Activated CD4-positive, alpha-beta T cell treated with anti-CD3 and anti-CD28 coated beads, Interleukin-2, amount 10 ng/mL, durations not matched to agents 24 days and 14 days (primary cell): ENCODE measurements at places on chromosomes 1 and 21. TPM values are rescaled to one million over a fixed set of nuclear protein-coding genes. Genes with fewer than 3 reads are reported as not detected.

DNA sequence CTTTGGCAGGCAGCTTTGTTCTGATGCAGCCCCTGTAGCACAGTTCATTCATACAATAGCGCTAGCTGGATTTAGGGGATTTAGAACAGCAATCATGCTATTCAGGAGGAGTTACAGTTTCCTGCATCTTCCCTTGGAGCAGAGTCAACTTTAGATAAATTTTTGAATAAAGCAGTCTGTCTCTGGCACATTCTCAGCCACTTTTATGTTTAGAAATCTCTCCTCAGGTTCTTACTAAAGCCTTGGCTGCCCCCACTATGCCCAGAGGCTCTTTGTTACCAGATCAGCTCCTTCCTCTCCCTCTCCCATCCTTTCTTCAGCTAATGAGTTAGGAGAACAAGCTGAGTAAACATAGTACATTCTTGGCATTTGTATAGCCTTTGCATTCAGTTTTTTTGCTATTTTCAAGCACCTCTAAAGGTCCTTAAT is 17.0 kb upstream of the PIGC start:
- no peak for DNase-seq

DNA sequence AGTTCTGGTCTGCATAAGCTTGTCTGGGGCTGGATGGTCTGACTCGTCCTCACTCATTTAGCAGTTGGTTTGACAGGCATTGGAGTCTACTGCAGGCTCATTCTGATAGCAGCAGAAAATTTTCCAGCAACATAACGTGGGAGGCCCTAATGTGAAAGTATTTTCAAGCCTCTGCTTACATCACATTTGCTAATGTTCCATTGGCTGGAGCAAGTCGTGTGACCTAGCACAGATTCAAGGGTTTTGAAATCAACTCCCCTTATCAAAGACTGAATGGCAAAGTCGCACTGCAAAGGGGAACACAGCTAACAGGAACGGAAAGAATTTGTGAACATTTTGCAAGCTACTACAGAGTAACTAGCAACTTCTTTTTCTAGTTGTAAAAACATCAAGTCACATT is 2.3 kb upstream of the USH2A start:
- DNase-seq = peak; percentile 38

- no peak for DNase-seq
Measured at GRCh38 chr1:173113015-173113741, 62.4 kb upstream of the TNFSF18 start.

The CR2 gene
- 0.24 TPM in 1 of 2 replicates, not detected in the other for total RNA-seq

GRCh38 chr21:31253684-31254083 is 90.4 kb downstream of the TIAM1 start:
- DNase-seq = no peak

- DNase-seq = peak; percentile 96
Measured at GRCh38 chr1:37514350-37515184, at the start of gene MEAF6. Gene MEAF6 (minus strand): TSS chr1:37514766. CDS start chr1:37514746, 20 bp downstream.

DNA sequence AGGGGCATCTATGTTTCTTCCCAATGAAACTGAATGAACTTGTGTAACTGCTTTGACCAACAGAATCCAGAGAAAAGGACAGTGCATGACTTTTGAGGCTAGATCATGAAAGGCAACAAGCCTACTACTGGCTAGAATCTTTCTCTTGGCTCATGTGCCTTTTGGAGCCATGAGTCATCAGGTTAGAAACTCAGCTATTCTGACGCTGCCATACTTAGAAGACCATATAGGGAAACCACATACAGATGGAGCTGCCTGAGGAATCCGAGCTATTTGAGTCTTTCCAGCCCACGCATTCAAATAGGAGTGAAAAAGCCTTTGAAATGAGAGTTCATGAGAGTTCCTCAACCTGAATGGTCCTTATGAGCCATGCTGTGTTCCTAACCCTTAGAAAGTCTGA is 738.5 kb upstream of the CHRM3 start:
- no peak for DNase-seq

The MIXL1 gene
- not detected in 2 replicates for total RNA-seq

DNA sequence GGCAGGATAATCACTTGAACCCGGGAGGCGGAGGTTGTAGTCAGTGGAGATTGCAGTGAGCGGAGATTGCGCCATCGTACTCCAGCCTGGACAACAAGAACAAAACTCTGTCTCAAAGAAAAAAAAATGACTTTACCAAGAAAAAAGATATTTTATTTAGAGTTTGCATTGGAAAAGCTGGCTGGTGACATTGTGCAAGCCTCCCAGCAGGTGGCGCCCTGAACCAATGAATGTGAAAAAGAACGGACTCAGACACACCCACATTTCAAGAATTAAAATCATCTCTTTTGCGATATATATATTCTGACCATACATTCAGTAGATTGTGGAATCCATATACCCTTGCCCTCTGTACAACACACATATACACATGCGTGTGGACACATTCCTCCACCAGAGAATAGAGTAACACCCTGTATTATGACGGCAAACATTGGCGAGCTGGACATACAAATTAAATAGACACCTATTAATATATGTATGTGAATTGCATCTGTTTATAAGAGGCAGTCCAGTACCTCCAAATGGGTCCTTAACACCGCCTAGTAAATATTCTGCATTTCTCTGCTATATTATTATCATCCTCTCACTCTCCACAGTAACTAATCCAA is 39.0 kb upstream of the CADM3 start:
- peak; percentile 88 for DNase-seq

The ADCY10 gene
- 0.09 and 0.19 TPM in 2 replicates for total RNA-seq
